ENCODE measurements at places on chromosomes 11 and 22.

- DNase-seq = no peak
Measured at GRCh38 chr11:1655168-1656060, 25.8 kb downstream of the KRTAP5-5 start.

DNA sequence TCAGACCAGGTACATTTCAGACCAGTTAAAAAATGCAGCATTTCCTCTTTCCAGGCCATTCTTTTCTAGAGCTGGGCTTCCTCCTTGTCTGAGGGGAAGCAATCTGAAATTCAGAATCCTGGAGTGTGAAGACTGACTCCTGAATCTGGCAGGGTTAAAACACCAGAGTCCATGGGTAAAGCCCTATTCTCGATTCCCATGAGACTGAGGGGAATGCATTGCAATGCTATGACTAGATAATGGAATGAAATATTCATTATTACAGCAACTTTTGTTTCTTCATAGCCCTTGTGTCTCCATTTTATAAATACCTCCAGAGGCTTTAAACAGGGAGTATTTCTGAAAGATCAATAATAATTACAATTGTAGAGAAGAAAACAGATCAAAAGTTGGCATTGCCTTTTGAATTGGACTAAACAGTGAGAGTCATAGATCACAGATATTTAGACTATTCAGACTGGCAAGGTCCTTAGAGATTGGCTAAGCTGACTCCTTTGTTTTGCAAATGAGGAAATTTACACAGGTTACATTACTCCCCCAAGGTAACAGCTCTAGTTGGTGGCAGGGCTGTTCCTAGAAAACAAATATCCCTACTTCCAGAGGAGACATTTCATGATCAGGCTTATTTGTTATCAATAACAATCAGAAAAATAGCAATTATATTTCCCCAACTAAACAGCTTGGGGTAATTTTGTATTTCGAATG lies 632.6 kb upstream of the KIRREL3 start:
- no peak for DNase-seq

- DNase-seq = no peak
Measured at GRCh38 chr22:19554834-19555404, 30.7 kb upstream of the CLDN5 start.

- peak; percentile 89 for DNase-seq
Measured at GRCh38 chr22:30649430-30650007, 13.9 kb downstream of the SLC35E4 start.

GRCh38 chr11:104682206-104682605 lies 216.1 kb downstream of the CASP12 start:
- peak; percentile 22 for DNase-seq

DNA sequence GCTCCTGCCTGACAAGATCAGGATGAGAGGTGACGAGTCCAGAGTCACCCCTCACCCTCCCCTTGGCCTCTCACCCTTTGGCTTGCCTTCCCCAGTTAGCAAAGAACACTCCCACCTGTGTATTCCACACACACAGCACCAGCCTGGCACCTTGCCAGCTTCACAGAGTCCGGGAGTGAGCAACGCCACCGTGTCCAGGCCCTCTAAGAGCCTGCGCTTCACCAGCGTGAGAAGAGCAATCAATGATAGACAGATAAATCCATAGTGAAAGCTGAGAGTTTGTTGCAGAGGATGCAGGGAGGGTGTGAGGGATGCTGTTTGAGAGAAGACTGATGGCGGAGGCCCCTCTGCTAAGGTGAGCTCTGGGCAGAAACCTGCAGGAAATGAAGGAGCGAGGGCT lies 404.5 kb downstream of the LARGE1 start:
- no peak for DNase-seq

DNA sequence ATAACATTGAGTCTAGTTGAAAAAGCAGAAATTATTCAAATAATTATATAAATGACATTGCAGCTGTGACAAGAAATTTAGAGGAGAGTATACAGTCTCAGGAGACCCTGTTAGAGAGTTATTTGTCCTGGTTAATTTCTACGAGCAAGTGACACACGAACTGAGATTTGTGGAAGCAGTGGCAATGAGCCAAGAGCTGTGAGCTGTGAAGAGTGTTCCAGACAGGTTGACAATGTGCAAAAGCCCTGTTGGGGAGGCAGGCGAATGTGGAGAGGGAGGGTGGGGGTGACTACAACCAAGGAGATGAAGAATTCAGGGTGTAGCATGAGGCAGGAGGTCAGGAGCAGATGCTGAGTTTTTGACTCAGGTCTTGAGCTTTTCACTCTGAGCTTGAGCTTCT lies 620.2 kb upstream of the TENM4 start:
- DNase-seq = no peak

GRCh38 chr22:23037429-23038333 lies 32.6 kb upstream of the GNAZ start:
- no peak for DNase-seq

DNA sequence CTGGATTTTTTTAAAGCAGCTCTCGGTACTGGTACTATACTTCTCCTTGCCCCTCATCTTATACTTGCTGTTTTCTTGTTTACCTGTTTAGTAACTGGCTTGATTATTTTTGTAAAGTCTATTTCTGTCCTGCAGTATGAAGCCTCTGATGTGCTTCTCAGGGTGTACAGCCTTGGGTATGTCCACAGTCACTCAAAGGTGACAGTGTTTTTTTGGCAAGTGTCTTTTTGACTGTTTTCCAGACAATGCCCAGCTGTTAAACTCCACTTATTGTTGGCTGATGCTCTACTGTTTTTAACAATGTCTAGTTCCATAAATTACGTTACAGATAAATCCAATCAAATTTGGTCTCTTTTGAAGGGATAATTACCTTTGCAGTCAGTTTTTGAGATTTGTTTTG lies 475.2 kb downstream of the JRKL start:
- no peak for DNase-seq

GRCh38 chr22:25083807-25084200 lies 115.9 kb upstream of the CRYBB3 start:
- DNase-seq = no peak

DNA sequence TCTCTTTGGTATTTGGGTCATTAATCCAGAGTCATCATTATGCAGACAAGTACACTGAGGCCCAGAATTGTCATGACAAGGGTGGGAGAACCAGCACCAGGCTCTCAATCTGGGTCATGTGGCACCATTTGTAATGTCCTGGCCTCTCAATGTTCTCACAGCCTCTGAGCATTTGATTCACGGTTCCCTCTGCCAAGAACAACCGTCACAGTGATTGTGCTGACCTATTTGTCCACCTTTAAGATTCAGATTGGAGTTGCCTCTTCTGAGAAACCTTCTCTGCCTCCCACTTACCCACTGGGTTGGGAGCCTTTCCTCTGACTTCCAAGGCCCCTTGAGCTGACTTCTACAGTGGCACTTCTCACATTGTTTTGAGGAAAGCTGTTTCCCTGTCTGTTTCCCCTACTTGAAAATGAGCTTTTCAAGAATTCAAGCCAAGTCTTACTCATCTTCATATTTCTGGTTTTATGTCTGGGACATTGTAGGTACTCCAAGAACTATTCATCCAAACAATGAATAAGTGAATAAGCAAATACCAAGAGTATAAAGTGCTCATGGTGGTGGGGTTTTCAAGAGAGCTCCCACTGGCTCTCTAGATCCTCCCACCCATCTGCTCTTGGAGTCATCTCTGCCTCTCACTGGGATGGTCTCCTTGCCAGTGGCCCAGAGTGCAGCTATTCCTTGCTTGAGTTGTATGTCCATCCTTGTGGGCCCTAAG lies 126.4 kb upstream of the E2F8 start:
- DNase-seq = peak; percentile 70

DNA sequence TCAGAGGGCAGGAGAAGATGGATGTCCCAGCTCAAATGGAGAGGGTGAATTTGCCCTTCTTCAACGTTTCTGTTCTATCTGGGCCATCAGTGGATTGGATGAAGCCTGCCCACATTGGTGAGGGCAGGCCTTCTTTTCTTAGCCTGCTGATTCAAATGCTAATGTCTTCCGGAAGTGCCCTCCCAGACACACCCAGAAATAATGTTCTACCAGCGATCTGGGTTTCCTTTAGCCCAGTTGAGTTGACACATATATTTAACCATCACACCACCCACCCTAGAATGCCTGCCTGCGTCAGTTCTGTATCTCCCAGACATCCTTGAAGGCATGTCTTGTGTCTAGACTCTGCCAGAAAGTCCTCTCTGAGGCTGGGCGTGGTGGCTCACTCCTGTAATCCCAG lies 34.7 kb downstream of the CACNG2 start:
- DNase-seq = no peak

DNA sequence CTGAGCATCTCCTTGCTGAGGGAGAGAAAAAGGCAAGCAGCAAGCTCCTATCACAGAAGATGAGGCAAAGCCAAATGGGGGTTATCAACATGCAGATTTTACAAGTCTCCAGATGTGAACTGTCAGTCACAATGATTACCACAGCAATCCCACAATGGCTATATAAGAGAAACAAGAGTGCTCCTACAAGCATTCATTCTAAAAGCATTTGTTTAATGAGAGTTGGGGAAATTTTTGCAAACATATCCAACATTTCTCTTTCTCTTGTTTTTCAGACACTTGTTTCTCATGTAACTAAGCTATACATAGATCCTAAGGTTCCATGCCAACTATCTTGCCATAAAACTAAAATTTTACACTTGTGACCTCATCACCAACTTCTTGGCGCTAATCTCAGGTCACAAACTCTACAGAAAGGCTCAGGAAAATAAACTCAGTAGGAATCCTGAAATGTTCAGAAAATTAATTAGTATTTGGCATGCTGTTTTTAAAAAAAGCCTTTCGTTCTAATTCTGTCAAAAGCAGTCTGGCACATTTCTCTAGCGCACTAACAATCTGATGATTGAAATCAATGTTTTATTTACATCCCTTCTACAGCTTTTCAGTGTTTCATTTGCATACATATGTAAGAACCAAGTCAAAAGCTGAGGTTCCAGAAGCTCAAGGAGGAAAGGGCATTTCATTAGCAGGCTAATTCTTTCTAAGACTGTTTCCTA lies 199.5 kb downstream of the TTC28 start:
- no peak for DNase-seq

GRCh38 chr22:42615092-42615859 lies 593 bp upstream of the POLDIP3 start:
- DNase-seq = peak; percentile 99

DNA sequence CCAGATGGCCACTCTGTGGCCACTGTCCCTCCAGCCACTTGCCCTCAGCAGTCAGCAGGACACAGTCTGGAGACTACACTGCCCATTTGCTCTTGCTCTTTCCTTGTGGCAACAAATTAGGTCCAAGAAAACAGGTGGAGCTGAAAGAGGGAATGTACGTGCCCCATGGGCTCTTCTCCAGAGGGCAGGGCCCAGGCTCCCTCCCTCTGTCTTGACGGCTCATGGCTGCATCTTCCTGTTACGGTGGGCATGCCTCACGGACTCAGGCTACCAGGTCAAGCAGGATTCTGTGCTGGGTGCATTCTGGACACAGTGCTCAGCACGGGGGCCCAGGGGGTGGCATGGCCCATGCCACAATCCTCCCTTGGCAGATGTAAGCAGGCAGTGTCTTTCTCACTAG lies 71.3 kb downstream of the MED15 start:
- no peak for DNase-seq

DNA sequence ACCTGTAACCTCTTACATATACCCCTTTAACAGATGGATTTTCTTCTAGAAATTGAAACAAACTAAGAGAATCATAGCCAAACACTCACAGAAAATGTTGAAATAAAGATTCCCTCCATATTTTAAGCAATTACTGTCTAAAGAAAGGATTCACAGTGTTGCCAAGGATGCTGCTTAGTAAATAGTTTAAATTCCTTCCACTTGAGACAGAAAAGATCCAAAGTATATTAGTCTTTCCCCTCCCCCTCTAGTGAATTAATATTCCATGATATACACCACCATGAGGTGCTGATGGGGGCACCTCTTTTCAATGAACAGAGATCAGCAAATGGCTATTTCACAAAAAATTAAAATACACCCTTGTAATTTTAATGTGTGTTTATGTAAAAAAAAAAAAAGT lies 186.8 kb downstream of the SOX6 start:
- no peak for DNase-seq

DNA sequence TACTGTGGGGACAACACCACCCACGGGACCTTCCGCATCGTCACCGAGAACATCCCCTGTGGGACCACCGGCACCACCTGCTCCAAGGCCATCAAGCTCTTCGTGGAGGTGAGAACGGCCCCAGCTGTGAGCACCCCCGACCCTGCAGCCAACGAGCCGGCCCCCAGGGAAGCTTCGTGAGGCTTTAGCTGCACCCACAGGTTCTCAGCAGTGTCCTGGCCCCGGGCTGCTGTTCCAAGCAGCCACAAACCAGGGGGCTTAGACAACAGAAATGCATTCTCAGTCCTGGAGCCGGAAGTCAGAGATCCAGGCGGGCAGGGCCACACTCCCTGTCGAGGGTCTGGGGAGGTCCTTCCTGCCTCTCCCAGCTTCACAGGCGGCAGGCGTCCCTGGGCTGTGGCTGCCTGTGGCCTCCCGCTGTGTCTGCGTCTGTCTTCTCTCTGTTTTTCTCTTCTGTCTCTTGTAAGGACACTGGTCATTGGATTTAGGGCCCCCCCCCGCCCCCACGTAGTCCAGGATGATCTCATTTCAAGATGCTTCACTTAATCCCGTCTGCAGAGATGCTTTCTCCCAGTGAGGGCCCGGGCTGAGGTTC lies 12.5 kb downstream of the MUC5B start:
- no peak for DNase-seq

DNA sequence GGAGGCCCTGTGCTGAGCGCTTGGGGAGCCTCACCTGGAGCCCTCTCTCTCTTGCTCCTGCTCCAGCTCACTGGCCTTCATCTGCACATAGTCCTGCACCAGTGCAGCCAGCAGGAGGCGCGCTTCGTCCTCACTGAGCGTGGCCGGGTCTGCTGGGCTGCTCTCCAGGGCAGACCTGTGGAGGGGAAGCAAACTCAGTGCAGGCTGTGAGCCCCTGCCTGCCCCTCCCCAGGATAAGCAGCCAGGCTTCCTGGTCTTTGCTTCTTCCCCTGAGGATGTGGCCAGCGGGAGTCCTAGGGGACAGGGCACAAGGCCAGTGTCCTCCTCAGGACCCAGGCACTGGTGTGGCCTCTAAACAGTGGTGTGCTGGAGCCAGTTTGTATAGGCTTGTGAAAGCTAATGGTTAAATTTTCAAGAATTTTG lies 2.2 kb downstream of the CALCA start:
- peak; percentile 54 for DNase-seq

- DNase-seq = peak; percentile 43
Measured at GRCh38 chr11:40338739-40339138, 1120.7 kb downstream of the LRRC4C start.

DNA sequence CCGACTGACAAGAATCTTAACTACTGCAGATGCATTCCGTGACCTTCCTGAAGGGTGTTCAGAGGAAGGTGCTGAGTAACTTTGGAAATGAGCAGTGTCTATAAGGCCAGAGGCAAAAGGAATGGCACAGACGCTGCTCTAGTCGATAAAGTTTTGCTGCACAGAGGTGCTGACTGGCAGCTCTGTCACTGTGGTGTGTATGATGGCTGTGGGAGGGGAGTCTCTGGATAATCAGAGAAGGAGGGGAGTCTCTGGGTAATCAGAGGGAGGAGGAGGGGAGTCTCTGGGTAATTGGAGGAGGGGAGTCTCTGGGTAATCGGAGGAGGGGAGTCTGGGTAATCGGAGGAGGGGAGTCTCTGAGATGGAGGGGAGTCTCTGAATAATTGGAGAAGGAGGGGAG lies 18.4 kb downstream of the PTDSS2 start:
- no peak for DNase-seq

All from foreskin fibroblast (primary cell).